ENCODE measurements at places on chromosomes 4 and X.

DNA sequence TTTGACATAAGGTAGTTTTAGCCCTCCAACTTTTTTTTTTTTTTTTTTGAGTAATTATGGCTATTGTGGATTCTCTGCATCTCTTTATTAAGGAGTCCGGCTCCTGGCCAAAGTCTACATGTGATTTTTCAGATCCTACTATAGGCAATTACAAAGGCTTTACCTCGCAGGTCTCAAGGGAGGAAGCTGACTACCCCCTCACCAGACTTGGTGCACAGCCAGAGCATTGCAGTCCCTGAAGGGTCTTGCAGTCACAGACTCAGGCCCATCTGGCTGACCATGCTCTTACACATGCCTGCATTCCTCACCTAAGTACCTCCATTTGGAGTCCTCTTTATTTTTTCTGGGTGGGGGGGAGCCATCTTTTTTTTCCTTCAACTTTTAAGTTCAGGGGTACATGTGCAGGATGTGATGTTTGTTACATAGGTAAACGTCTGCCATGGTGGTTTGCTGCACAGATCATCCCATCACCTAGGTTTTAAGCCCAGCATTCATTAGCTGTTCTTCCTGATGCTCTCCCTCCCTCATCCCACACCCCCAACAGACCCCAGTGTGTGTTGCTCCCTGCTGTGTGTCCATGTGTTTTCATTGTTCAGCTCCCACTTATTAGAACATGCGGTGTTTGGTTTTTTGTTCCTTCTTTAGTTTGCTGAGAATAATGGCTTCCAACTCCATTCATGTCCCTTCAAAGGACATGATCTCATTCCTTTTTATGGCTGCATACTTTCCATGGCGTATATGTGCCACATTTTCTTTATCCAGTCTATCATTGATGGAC, 88.4 kb upstream of the STIM2 start:
- DNase-seq = no peak

GRCh38 chr4:56908206-56909085, 746 bp downstream of the REST start:
- peak; percentile 70 for DNase-seq

DNA sequence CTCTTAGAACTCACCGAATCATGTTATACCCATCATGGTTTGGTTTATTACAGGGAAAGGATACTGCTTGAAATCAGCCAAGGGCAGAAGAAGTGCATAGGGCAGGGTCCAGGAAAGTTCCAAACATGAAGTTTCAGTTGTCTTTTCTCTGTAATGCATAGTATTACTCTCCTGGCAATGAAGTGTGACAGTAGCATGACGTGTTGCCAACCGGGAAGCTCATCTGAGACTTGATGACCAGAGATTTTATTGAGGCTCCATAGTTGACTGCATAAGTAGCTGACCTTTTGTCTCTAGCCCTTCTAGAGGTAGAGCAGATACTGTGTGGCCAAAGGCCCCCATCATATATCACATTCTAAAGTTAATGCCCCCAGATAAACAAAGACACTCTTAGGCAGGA, 72.1 kb downstream of the BEND4 start:
- DNase-seq = no peak

DNA sequence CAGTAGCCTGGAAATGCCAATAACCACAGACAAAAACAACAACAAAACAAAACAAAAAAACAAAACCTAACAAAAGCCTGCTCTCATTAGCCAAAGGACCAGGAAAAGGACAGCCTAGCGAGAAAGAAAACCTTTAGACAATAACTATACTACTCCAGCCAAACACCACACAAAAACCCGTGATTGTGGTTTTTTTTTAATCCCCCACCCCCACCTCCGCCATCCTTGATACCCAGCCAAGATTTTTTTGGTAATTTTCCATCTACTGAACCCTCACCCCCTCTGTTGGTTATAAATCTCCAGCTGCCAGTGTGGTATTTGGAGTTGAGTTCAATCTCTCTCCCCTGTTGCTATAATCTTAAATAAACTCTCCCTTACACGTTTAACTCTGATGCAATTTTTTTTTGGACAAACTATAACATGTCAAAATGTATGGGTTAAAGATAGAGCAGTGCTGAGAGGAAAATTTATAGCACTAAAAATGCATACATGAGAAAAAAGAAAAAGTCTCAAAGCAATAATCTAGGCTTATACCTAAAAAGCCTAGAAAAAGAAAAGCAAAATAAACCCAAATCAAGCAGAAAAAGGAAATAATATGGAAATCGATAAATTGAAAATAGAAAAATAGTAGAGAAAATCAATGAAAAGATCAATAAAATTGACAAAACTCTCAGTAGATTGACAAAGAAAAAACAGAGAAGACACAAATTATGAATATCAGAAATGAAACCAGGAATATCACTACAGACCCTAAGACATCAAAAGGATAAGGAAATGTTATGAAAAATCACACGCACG, 83.7 kb downstream of the NAT8L start:
- no peak for DNase-seq

DNA sequence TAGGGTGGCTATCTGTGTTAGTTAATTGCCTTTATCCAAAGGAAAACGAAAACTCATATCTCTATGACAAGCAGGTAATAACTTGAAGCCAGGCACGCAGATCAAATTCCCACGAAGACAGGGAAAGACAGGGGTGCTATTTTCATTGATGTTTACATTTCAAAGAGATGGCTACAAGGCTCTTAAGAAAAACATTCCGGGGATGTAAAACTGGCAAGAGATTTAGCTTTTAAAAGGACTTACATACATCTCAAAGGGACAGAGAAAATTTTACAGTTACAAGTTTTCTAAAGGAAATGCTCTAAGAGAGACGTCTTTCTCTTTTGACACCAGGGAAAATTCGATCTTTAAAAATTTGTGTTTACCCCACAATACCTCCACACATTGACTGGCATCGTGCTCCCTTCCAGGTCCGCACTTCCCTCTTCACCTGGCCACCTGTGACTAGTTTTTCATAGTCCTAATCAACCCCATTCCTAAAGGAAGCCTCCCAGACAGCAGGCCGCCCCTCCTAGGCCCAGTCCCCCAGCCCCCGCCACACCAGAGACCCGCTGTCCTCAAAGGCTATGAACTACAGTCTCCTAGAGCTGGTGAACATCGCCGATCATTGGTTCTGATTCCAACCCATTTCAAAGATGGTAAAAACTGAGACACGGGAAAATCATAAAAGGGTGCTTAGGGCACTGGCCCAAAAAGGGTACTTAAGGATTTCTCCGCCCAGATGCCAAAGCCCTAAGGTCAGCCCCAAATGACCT, 649 bp upstream of the ARAF start:
- no peak for DNase-seq

DNA sequence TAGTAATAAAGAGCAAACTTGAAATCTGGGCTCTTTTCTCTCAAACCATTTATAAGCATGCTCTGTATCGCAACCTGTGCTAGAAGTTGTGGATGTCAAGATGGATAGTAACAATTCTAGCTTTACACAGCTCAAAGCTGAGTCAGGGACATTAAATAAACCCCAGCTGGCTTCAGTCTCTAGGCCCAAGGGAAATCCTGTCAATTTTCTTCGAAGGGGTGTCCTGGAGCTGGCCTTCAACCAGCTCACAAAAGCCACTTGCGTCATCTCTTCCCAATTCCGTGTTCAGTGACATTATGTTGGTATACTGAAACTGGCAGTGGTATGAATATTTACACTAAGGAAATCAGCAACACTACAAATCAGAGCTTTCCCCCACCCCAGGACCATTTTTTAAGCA, 89.8 kb upstream of the PRKG2 start:
- DNase-seq = no peak

GRCh38 chrX:68808686-68809357, 20.0 kb upstream of the EFNB1 start:
- DNase-seq = no peak

DNA sequence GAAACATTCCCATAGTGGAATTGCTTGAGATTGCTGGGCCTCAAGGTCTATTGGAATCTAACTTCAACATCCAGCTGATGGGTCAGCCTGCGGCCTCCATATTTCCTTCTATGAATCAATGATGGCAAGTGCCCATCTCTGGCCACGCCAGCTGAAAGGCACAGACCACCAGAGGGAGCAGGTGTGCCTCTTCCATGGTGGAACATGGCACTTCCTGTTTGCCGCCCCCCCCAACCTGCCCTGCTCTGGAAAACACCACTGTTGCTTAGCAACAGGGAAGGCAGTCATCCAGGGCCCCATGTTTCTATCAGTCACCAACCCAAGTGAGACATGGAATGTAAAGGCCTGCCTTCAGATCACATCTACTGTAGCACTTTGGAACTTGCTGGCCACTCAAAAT, 11.6 kb downstream of the PAGE4 start:
- peak; percentile 27 for DNase-seq

- DNase-seq = no peak
Measured at GRCh38 chr4:61223385-61223784, 23.3 kb downstream of the ADGRL3 start.

DNA sequence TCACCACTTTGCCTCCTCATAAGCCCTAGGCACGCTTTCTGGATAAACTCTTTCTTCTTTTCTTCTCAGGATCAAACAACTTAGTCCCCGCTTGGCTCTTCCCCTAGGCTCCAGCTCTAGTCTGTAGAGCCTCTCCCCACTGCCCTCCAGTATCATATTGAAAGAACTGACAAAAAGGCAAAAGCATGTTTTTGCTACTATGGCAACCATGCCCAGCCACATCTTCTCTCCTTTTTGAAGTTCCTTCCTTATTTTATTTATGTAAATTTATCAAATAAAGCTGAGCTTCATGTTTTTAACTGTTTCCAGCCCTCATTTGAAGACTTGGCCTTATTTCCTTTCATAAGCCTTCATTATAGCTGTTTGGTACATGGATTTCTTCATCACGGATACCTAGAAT, 86.0 kb upstream of the LIMCH1 start:
- DNase-seq = no peak

DNA sequence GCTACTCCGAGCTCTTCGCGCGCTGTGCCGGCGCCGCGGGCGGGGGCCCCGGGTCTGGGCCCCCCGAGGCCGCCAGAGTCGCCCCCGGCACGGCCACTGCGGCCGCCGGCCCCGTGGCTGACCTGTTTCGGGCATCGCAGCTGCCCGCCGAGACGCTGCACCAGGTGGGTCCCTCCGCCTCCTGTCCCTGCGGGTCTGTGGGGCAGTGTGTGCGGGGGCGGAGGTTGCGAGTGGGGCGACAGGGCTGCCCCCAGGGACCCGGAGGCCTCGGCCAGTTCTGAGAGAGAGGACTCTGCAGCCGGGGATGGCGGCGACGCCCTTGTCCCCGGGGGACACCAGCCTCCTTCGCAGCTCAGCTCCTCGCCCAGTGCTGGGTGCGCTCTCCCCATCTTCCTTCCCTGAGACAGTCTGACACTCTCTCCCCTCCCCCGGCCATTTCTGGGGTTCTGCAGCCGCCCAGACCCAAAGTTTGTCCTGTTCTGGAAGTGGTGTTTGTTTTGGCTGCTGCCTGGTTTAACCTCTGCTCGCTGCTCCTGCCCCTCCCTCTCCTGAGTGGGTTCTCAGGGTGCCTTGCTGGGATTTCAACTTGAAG, 609 bp downstream of the REPS2 start:
- peak; percentile 23 for DNase-seq

DNA sequence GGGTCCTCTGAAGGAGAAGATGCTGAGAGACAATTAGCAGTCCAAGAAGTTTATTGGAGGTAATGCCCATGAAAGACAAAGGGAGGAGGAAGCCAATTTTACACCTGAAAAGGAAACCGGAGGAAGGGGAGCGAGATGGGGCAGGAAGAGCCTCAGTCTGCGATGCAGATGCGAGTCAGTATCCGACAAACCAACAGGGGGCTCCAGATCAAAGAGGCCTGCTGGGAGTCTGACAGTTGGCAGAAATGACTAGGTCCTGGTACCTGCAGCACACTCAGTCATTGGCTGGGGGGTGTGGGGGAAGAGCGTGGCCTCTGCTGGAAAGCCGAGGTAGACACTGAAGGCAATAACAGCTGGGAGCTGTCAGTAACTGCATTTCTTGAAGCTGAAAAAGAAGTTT, 231.1 kb upstream of the CENPE start:
- DNase-seq = no peak

DNA sequence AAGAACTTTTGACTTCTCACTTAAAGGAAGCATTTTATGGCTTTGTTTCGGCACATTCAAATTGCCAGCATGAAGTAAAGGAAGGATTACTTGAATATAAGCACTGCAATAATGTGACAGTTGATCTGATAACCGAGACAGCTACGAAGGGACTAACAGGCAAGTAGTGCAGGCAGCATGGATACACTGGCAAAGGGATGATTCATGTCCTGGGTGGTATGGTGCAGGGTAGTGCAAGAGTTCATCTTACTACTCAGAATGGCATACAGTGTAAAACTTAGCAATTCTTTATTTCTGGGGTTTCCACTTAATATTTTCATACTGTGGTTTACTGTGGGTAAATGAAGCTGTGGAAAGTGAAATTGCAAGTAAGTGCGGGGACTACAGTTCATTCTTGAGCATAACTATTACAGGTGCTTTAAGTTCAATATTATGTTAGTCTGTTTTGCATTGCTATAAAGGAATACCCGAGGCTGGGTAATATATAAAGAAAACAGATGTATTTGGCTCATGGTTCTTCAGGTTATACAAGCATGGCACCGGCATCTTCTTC, 611.8 kb downstream of the SPOCK3 start:
- DNase-seq = no peak

- no peak for DNase-seq
Measured at GRCh38 chr4:161816958-161817357, 346.8 kb downstream of the FSTL5 start.

DNA sequence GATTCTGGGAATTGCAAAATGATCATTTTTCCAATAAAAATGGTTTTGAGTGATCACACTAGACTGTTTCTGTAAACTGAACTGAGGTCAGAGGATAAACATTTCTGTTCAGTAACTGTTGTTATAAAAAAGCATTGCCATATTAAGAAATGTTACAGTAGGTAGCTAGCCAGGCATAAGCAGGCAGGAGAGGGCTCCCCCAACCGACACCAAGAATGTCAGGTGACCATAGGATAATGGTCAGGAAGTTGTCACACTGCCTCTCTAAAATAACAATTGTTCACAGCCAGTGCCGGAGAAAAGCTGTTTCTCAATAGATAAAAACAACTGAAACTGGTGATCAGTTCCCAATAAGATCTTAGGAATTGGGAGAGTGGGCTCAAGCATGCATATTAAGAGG, 306.2 kb upstream of the SLIT2 start:
- DNase-seq = no peak

DNA sequence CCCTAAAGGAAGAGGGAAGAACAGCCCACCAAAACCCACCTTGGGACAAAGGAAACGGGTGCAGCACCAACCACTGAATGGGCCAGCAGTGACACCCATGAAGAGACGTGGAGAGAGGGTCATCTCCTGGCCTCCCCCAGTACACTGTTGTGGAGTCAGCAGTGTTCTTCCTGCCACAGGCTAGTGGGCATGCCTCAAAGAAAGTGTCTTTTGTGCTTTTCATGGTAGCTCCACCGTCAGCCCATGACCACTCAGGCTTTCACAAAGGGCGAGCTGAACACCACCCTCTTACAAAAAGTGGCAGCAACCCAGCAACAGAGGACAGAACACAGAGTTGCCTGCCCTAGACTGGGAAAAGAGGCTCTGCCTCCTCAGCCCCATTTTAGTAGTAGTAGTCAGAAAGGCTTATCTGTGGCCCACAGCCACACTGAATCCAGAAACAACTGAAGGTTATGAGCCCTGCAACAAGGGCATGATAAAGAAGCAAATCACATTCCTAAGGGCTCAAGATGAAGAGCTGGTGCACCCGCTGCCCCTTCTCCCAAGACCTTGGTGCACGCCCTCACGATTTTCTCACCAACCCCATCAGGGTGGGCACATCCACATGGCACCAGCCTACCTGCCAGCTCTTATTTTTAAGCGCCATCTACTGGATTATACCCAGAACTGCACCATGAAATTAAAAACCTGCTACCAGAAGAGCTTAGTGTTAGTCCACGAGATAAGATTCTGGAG, 53.1 kb downstream of the RAB28 start:
- no peak for DNase-seq

- DNase-seq = no peak
Measured at GRCh38 chr4:182847576-182848450, 69.4 kb downstream of the DCTD start.

Measured in transverse colon (tissue), 4 donors.